ENCODE measurements at places on chromosomes 3 and 15.

DNA sequence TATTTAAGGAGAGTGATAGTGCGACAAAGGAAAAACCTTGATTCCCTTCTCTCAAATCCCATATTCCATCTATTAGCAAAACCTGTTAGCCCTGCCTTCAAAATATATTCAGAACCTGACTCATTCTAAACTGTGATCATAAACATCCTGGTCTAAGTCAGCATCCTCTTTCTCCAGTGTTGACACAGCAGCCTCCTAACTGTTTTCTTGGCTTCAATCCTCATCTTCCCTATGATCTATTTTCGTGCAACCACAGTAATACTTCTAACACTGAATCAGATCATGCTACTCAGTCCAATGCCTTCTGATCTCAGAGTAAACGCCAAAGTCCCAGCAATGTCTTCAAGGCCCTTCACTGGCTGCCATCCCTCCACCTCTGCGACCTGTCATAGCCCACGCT, 785.1 kb downstream of the EDEM1 start:
- DNase-seq = no peak

GRCh38 chr3:171556574-171557145, 96.5 kb upstream of the TNIK start:
- no peak for DNase-seq

- no peak for DNase-seq
Observed at GRCh38 chr3:38968891-38969290, 82.9 kb downstream of the SCN11A start.

- no peak for DNase-seq
Observed at GRCh38 chr3:188826574-188826973, 345.2 kb upstream of the TPRG1 start.

DNA sequence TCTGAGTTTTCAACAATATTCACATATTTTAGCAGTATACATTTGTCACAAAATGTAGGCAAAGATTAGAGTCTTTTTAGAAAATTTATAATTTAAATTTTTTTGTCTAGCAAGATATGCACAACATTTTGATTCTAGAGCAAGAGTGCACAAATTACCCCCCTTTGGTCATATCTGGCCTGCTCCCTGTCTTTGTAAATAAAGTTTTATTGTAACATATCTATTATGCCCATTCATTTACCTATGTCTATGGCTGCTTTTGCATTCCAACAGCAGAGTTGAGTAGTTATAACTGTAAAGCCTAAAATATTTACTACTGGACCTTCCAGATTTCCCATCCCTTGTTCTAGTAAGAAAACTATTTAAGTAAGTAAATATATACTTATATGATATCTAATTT, 430.7 kb downstream of the EDEM1 start:
- no peak for DNase-seq

GRCh38 chr3:172102883-172103310, 63.5 kb downstream of the FNDC3B start:
- no peak for DNase-seq

GRCh38 chr15:33608714-33609113, 297.9 kb downstream of the RYR3 start:
- DNase-seq = no peak

DNA sequence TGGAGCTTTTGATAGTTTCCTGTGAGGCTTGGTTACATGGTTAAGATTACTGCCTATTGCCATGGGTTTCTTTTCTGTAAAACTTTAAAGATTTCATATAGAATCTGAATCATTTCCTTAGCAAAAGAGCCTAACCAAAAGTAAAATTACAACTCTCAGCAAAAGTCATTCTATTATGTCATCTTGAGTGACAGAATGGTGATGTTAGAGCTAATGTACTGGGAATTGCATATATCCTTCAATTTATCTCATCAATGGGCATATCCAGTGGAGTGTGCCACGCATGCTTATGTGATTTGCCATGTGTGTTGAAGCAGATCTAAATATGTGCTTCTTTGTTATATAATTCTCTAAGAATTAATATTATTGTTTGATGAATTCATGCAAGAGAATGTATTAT, 212.1 kb downstream of the ROBO1 start:
- DNase-seq = no peak

- DNase-seq = no peak
Observed at GRCh38 chr3:61524933-61525332, 36.4 kb upstream of the PTPRG start.

DNA sequence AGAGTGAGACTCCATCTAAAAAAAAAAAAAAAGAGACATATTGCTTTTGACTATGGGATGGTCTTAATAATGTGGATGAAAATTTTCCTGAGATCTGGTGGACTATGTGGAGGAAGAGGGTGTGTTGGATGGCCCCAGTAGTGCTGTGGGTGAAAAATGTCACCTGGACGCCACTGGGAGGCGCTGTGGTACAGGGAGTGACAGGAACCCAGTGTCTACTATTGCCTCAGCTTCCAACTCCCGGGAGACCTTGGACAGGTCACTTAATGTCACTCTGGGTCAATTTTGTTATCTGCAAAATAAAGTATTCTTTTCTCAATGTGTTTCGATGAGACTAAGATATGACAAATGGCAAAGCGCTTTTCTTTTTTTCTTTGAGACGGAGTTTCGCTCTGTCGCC, 27.7 kb upstream of the DCP1A start:
- peak; percentile 5 for DNase-seq

GRCh38 chr15:66482539-66482938, 15.0 kb downstream of the SNAPC5 start:
- DNase-seq = no peak
